Kidney capillary endothelial cell (primary cell): ENCODE measurements at places on chromosomes 5 and 9.

DNA sequence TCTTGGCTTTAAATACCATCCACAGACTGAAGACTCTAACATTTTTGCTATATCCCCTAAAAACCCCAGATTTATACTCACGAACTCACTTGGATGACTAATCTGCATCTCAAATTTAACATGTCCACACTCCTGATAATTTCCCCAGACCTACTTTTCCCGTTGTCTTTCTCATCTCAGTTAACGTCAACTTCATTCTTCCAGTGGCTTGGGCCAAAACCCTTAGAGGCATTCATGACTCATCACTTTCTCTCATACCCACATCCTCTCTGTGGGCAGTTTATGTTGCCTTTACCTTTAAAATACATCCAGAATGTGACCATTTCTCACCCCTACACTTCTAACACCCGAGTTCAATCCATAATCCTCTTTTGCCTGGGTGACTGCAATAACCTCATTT lies 96.7 kb downstream of the EDIL3 start:
- DNase-seq = no peak

DNA sequence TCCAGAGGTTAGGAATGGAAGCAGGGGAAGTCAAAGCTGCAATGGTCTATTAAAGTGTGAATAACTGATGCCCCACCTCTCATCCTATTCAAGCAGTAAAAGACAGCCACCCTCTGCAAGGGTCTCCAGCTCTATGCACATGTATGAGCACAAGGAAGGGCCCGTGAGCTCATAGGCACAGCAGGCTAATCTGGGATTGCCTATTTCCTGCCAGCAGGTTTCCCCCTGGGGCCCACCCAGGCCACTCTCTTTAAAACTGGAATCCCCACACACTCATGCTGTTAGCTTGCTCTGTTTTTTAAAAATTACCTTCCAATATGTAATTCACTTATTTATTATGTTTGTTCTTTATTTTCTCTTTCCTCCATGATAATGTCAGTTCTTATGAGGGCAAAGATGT lies 48.7 kb upstream of the ZNF366 start:
- DNase-seq = peak; percentile 16

- no peak for DNase-seq
Measured at GRCh38 chr5:2877522-2877921, 126.0 kb upstream of the IRX2 start.

- no peak for DNase-seq
Measured at GRCh38 chr9:110081395-110081794, 126.6 kb downstream of the C9orf152 start.

GRCh38 chr9:137727716-137728115 lies 108.9 kb downstream of the EHMT1 start:
- no peak for DNase-seq

- DNase-seq = no peak
Measured at GRCh38 chr5:139474890-139475791, 4.3 kb downstream of the SMIM33 start.

GRCh38 chr9:20144197-20144596 lies 355.4 kb upstream of the SLC24A2 start:
- DNase-seq = peak; percentile 3

DNA sequence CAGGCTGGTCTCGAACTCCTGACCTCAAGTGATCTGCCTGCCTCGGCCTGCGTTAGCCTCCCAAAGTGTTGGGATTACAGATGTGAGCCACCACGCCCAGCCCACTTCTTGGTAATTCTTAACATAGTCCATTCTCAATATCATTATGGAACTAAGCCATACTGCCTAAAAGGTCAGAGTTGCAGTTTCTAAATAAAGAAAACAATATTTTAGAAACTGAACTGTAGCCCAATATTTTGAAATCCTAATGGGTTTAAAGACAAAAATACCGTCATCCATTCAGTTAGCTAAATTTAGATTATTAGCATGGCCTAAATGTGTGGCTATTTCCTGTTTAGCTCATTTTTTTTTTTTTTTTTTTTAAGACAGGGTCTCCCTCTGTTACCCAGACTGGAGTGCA lies 99.5 kb downstream of the USP20 start:
- no peak for DNase-seq

DNA sequence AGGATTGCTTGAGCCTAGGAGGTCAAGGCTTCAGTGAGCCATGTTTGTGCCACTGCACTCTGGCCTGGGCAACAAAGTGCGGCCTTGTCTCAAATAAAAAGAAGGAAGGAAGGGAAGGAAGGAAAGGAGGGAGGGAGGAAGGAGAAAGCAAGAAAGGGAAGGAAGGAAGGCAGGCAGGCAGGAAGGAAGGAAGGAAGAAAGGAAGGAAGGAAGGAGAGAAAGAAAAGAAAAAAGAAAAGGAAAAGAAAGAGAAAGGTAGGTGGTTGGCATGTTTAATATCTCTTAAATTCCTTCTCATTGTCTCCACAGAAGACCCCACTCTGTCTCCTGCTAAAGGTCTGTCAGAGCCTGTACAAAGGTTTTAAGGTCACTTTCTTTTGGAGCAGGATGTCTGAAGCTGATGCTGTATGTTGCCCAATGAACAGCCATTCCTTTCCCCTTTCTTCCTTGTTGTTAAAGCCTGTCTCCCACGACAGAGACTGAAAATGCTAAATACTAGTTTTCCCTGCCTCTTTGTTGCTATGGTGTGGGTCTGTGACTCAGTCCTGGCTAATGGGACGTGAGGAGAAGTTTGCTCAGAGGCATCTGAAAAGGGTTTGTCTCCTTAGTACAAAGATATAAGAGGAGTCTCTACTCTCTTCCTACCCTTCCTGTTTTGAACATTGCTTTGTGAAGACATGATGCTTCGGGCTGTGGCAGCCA lies 213.3 kb downstream of the PCSK1 start:
- no peak for DNase-seq

DNA sequence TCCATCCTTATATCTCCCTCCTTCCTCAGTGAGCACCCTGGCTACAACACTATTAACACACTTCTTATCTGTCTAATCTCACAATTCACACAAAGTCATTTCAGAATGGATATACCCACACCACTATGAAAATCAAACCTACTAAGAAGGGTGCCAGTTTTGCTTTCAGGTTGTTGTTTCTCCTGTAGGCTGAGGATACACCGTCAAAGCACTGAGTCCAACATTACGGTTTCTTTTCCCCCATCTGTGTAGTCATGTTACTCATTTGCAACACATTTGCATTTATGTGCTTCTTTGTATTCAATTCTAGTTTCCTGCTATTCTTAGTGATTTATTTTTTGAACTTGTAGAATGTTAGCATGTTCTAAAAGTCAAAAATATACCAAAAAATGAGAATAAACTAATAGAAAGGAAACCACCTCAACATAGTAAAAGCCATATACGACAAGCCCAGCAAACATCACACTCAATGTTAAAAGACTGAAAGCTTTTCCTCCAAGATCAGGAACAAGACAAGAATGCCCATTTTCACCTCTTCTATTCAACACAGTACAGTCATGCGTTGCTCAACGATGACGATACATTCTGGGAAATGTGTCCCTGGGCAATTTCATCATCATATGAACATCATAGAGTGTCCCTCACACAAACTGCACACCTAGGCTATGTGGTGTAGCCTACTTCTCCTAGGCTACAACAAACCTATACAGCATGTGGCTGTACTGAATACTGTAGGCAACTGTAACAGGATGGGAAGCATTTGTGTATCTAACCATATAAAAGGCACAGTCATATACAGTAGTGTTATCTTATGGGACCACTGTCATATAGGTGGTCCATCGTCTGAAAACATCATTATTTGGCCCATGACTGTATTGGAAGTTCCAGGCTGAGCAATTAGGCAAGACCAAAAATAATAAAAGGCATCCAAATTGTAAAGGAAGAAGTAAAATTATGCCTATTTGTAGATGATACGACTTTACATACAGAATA lies 6.3 kb downstream of the ROR2 start:
- DNase-seq = no peak

GRCh38 chr9:76032038-76032796 lies 141.7 kb downstream of the PCSK5 start:
- no peak for DNase-seq

GRCh38 chr5:33162057-33162456 lies 278.7 kb upstream of the TARS1 start:
- no peak for DNase-seq

GRCh38 chr9:21830589-21830988 lies 28.2 kb downstream of the MTAP start:
- no peak for DNase-seq

- peak; percentile 94 for DNase-seq
Measured at GRCh38 chr9:128001779-128002298, 21.1 kb upstream of the EEIG1 start.

GRCh38 chr5:167217097-167217743 lies 1074.2 kb upstream of the WWC1 start:
- DNase-seq = no peak

- DNase-seq = no peak
Measured at GRCh38 chr5:68419637-68420452, 204.3 kb downstream of the PIK3R1 start.

DNA sequence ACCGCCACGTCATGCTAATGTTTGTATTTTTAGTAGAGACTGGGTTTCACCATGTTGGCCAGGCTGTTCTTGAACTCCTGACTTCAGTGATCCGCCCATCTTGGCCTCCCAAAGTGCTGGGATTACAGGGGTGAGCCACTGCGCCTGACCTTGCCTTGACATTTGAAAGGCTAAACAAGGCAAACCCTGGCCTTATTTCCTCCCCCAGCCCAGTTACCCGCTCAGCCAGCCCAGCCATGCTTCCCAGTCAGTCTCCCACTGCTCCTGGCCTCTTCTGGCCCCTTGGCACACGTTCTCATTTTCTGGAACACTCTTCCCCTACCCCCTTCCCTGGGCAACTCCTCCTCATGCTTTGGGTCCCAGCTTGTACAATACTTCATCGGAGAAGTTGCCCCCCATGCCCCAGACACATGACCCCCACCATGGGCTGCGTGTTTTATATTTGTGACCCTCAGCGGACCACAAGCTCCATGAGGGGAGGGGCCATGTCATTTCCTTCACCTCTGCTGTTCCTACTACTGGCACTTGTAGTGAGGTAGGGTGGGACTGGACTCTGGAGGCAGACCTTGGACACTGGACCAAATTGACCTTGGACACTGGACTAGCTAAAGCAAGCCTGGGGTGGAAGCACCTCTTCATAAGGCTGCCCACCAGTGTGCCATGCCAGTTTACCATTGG lies 94.4 kb upstream of the IER5L start:
- DNase-seq = no peak

DNA sequence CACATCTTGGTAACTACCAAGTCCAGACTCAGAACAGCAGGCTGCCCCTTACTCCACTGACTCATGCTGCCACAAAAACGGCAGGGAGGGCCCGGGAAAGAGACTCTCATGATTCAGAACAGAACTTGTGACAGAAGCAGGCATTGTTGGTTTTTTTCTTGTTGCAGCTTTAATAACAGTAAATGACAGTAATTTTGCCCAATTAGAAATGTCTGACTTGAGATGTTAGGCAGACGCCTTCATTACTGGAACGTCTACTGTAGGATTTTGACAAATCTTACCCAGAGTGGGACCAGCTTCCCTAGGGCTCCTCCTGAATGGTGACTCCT lies 77.9 kb downstream of the SEMA5A start:
- DNase-seq = no peak

GRCh38 chr5:77843570-77844372 lies 67.6 kb upstream of the TBCA start:
- no peak for DNase-seq

- no peak for DNase-seq
Measured at GRCh38 chr5:96852759-96853158, 23.5 kb upstream of the ERAP2 start.

DNA sequence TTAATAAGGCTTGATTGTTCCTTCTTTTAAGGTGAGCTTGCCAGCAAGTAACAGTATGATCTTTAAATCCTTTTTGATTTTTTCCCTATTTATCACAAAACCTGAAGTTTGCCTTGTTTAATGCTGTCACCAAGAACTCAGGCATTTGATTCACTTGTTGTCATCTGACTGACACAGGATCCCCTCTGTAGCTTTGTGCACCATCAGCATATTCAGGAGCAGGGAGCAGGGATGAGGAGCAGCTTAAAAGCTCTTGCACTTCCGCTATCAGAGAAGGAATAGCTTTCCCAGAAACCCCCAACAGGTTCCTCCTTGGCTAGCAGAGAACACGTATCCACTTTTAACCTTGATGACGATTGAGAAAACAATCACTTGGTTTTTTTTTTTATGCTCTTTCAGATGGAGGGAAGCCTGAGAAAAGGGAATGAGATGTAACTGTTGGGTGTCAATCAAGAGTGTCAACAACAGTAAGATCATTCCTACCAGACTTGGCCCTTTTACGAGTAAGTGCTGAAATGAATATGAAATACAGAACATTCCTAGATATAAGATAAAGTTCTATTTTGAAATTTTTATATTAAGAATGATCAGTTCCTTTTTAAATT lies 433.1 kb upstream of the CDH18 start:
- DNase-seq = no peak

GRCh38 chr9:38694676-38695075 lies 25.3 kb downstream of the FAM240B start:
- DNase-seq = no peak

DNA sequence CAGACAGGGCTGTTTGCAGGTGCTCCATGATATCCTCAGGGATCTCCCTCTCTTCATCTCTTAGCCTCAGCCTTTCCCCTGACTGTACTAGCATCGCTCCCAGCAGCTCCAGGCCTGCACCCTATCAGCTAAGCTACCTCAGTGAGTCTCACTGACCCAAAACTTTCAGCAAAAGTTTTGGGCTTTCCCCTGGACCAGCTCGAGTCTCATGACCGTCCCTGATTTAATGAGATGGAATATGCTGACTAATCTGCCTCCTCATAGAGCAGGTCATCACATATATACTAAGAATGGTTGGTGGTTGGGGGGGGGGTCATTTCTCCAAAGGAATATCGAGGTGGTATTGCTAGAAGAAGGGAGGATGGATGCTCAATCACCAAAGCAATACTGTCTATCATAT lies 151.5 kb downstream of the NR3C1 start:
- DNase-seq = no peak

DNA sequence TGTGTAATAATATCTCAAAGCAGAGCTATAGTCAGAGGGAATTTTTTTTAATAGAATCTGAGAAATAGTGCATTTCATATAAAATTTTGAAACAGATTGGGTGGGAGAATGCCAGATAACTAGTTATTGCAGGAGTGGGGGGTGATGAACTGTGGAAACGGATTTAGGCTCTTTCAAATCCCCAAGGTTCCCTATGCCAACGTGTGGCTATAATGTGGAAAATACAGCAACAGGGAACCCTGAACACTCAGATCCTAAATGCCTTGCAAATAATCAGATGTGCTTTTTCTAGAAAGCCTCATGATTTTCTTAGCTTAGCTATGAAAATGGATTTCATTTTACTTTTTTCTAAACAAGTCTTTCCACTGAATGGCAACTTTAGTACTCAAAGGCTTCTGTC lies 180.5 kb upstream of the DMAC1 start:
- DNase-seq = no peak
